Renal cortical epithelial cell (primary cell): ENCODE measurements at places on chromosomes 2 and 18. TPM values are rescaled to one million over a fixed set of nuclear protein-coding genes. Genes with fewer than 3 reads are reported as not detected.
A peak's percentile ranks its signal among the peaks of the same experiment; 100 is the strongest.

CAVIN2 gene
- 1.6 and 4.3 TPM in 2 replicates for total RNA-seq

PXDN gene
- total RNA-seq = 243 and 291 TPM in 2 replicates

- DNase-seq = no peak
Observed at GRCh38 chr2:76296438-76296837, 585.7 kb upstream of the GCFC2 start.

REG1B gene
- total RNA-seq = not detected in 2 replicates

DNA sequence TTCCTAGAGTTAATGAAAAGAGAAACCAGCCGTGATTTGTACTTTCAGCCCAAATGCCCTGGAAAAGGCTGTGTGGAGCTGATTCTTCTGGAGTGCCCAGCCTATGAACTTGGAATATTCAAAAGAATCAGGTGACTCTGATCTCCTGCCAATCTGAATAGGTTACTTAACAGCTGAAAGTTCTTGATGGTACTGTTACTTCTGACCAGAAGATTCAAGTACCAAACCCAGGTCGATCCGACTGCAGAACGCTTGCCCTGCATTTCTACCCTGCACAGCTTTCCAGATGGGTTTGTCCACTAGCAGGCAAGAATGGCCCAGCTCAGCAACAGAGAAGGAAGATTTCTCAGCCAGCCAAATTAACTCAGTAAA, 430.4 kb downstream of the PID1 start:
- no peak for DNase-seq

- peak; percentile 27 for DNase-seq
Observed at GRCh38 chr2:240013343-240013742, 11.8 kb downstream of the NDUFA10 start.

LONRF2 gene
- total RNA-seq = 0.17 and 0.35 TPM in 2 replicates

- DNase-seq = no peak
Observed at GRCh38 chr18:50937183-50937582, 30.7 kb upstream of the ELAC1 start.

DNA sequence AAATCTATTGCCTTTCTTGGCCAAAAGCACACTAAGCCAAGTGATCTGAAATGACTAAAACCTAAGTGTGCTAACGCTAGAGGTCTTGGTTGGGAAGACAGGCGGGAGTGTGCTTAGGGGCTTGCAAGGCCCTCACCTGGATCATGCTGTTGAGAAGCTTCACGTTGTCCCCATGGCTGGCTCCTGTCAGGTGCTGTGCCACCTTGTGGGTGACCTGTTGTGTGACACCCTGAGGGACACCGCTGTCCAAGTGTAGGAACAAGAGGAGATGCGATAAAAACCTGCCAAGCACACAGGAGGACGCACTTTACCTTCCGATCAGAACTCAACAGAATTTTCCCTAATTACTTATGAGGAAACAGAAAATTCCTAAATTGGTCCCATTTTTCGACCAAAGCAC, 50.8 kb downstream of the EPG5 start:
- no peak for DNase-seq

UGT1A3 gene
- 0.17 and 4.1 TPM in 2 replicates for total RNA-seq

- peak; percentile 23 for DNase-seq
Observed at GRCh38 chr2:144086965-144087364, 433.0 kb downstream of the ZEB2 start.

GRCh38 chr2:15449556-15450236, 111.4 kb downstream of the NBAS start:
- DNase-seq = no peak

DNA sequence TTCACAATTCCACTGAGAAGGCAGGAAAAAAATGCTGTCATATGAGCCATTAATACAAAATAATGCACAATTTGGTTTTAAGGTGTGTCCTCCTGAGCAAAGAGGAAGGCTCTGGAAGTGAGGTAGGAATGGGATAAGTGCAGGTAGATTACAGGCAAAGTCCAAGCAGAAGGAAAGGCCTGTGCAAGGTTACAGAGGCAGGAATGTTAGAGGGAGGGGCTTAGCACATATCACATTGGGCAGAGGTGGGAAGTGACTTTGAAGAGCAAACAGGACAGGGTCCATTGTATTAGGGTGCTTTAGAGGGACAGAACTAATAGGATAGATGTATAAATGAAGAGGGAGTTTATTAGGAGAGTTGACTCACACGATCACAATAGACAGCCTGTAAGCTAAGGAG, 14.7 kb upstream of the CLIP4 start:
- no peak for DNase-seq

DNA sequence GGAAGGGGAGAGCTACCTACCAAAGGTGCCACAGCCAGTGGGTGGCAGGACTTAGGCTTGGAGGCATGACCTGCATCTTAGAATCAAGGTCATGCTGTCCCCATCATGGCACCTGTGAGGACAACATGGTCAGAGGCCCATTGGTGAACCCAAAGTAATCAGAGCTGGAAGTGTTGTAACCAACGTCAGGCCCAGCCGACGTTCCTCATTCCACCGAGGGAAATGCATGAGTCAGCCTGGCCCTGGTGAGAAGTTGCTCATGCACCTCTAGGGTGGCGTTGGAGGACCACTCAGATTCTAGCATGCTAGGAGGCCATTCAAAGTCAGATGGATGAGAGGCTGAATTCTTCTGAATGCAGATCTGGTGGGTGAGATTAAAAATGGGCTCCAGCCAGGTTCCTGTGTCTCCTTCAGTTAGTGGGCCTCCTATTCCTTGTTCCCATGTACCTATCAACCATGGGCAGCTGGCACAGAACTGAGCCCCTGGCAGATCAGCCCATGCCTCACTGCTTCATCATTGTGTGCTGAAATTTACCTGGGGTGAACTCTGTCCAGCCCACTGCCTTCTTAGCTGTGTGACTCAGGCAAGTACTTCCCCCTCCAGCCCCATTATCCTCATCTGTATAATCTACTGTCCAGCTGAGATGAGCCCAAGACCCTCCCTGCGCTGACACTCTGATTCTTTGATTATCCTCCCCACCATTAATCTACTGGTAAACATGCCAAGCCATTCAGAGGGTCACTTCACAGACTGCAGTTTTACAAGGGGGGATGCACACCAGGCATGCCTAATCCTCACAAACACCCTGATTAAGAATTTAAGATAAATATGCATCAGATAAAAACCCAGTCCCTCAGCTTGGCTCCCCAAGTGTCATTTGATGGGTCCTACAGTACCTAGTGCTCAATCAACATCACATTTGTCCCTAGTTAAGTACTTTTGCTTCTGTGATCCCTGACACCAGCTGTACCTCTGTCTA, 14.0 kb downstream of the SLC14A2 start:
- DNase-seq = peak; percentile 83

TRABD2A gene
- total RNA-seq = 1.1 and 3.1 TPM in 2 replicates

KLHL14 gene
- 0.87 and 10.8 TPM in 2 replicates for total RNA-seq

SRSF7 gene
- 121 and 160 TPM in 2 replicates for total RNA-seq

INHBB gene
- 0.52 and 3.0 TPM in 2 replicates for total RNA-seq

DNA sequence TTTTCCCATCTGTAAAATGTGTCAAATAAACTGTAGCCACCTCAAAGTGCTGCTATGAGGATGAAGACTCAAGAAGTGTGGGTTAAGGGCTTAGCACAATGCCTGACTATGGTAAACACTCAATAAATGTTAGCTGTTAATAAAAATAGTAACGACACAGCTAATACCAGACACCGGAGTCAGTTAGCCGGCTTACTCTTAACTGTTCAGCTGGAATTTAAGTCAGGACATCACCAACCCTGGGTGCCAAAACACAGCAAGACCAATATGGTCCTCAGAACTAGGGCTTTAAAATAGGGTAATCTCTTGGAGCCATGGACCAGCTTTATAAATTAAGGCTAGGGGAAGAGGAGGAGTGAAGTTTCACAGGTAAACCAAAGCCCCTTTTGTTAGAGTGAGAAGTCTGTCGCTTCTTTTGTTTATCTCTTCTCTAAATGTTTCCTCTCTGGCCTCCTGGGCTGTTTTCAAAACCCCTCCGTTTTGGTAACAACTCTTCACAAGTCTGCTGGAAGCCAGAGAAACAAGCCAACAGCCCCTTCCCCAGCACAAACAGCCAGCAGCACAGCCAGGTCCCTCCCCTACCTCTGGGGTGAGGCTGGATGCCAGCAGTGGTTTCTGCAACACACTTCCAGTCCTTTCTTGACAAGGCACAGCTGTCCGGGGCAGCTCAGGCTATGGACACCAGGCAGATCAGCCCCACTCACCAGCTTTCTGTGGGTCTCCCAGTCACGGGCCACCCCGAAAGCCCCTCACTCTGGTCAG, 13.8 kb upstream of the FZD7 start:
- DNase-seq = no peak

DNA sequence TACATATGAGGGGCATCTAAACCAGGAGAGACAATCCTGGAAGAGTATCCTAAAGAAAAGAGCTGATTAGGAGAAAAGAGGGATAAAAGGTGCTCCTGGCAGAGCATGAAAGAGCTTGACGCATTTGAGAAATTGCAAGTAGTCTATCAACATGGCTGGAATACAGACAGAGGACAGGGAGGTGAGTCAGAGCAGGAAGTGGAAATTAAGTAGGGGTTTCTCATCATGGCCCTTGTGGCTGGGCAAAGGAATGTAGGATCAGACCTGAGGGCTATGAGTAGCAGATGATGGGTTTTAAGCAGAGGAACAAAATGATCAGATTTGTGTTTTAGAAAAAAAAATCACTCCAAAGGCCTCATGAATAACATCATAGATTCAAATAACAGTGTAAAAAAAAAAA, 49.2 kb upstream of the UGP2 start:
- DNase-seq = peak; percentile 91

DNAH6 gene
- total RNA-seq = under 0.01 and 1.6 TPM in 2 replicates

GRCh38 chr18:9055626-9056025, 46.9 kb upstream of the NDUFV2 start:
- peak; percentile 59 for DNase-seq

DNA sequence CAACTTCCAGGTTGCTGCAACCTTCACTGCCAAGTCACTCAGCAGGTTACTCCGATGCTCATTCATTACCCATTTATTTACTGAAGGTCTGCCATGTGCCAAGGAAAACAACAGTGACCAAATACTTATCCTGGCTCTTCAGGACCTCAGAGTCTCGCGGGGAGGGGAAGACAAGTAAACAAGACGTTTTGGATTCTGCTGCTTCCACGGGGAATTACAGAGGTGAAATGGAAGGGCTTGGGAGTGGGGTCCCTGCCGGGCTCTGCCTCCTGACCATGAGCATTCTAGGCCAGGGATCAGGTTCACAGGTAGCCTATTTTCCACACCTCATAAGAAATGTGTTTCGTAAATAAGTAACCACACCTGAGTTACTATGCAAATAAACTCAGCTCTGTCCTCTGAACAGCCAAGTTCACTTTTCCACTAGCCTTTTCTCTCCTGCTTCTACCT, 68.1 kb downstream of the CLHC1 start:
- peak; percentile 68 for DNase-seq

C2orf80 gene
- not detected in 2 replicates for total RNA-seq

DNA sequence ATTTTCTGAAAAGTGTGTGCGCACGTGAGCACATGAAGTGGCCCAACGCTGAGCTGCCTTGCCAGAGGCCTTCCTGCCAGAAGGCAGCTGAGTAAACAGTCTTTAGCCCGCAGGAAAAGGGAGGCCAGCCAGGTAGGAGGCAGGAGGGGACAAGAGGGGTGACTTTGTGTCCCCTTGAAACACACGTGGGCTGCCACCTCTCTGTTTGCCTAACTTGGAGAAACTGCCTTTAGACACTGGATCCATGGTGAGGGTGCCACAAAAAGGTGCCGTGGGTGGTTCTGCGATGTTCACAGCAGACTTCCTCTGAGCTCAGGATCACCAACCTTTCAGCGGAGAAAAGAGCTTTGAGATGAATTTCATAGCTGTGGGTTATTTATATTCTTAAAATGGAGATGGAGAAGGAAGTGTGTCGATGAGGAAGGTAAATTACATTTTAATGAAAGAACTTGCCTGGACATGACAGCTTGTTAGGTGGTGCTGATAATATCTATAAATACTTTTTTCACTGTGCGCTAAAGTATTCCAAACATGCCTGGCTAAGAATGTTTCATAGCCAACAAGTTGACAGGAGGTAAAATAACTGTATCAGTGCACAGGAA, 36.6 kb upstream of the ASB1 start:
- peak; percentile 15 for DNase-seq

APOB gene
- 0.50 TPM in 1 of 2 replicates, not detected in the other for total RNA-seq

MTHFD2 gene
- 66.7 and 119 TPM in 2 replicates for total RNA-seq

ARMC9 gene
- total RNA-seq = 27.1 and 67.8 TPM in 2 replicates

DNA sequence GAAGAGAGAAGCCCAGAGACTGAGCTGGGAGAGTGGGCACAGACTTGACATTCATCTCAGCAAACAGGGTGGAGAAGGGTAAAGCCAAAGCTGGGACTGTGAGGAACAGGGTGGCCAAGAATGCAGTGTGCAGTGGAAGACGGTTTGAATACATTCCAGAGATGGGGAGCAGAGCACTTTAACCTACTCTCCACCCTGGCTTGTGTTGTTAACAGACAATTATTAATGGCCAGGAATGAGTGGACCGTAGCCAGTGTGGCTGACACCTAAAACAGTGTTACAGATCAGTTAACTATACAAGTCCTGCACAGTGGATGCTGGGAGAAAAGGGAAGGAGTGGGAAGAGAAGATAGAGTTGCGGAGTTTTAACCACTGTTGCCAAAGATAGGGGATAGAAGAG, 7.4 kb upstream of the NAB1 start:
- peak; percentile 84 for DNase-seq

STARD7 gene
- 135 and 145 TPM in 2 replicates for total RNA-seq

DNA sequence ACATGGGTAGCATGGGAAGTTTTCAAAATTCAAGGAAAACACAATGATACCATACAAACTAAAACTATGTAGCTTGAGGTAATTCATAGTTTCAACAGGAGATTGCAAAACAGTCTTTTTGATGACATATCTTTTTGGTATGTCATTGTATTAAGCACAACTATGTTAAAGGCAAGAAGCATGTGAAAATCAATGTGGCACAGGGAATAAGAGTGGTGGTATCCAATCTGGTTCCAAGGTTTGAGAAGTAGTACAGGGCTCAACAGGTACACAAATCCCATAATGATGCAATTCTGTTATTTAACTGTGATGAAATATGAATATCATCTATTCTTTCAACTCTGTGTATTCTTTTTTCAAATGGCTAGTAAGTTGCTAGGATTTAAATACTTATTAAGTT, 16.4 kb upstream of the DLX2 start:
- DNase-seq = peak; percentile 86

DNA sequence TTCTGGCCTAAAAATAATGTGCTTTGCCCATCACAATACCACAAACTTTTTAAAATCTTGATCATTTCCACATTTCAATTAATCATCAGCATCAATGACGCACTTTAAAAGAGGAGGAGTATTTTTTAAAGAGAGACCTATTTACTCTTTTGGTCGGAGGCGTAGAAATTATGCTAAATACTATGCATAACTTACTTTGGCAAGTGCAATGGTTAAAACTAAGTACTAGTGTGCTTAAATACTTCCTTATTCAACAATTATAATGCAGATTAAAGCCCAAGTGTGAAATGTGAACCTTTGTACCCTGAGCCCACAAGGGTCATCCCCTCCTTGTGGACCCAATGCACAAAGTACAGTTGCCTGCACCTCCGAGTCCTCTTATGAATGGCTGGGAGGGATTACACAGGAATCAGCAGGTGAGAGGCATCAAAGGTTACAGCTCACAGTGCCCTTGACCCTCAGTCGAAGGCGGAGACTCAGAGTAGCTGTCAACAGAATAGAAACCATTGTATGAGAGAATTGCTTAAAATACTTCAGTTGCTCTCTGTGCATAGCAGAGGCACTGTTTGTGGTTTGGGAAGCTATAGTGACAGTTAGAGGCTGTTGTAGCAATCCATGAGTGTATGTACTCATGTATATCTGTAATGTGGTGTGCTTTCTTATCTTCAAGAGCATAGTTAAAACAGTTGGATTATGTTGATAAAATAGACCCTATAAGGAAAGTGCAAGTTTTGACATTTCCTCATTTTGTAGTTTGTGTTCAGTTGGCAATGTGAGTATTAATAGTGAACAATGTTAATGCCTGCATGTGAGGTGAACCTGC, 151.7 kb upstream of the ITGA4 start:
- no peak for DNase-seq
